Liver (tissue), 10 donors: ENCODE measurements at places on chromosomes 3 and 15. TPM values are rescaled to one million over a fixed set of nuclear protein-coding genes. Genes with fewer than 3 reads are reported as not detected.

DNA sequence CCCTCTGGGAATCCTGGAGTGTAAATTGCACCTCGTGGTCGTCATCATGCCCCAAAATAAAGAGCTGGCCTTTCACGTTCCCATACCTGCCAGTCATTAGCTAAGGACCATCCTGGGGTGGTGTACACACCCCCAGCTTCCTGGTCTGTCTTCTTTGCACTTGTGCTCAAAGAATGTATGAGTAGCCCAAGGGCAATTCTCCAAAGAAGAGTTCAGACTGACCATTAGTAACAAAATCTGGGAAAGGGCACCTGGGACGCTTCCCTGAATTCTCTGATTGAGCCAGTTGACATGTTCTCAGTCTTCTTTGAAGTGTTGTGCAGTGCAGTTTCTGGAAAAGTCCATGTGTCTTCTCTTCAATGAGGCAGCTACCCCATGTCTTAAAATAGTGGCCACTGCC, 34.8 kb downstream of the FAM3D start:
- DNase-seq: no peak

GRCh38 chr15:100207053-100207452, 134.7 kb downstream of the ADAMTS17 start:
- DNase-seq: no peak

DNA sequence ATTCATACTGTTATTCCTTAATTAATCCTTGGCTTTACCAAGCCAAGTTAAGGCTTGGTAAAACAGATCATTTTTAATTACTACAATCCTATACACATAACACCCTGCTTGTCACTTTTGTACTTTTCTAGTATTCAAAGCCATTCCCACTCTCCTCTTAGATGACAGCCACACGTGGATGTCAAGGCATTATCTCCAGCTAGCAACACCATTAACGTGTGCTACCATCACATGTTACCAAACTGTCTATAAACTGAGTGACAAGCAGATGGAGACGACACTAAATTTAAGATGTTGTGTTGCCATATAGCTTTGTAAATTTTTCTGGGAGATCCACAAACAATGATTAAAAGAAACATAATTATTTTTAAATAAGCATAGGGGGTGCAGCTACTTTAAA, 103.7 kb downstream of the UACA start:
- no peak for DNase-seq

GRCh38 chr3:32577581-32578556, 7.2 kb upstream of the DYNC1LI1 start:
- no peak for DNase-seq

GRCh38 chr3:79011821-79012529, 755.8 kb downstream of the ROBO1 start:
- DNase-seq: no peak

GRCh38 chr3:32602206-32602605, 31.5 kb upstream of the DYNC1LI1 start:
- DNase-seq: no peak

DNA sequence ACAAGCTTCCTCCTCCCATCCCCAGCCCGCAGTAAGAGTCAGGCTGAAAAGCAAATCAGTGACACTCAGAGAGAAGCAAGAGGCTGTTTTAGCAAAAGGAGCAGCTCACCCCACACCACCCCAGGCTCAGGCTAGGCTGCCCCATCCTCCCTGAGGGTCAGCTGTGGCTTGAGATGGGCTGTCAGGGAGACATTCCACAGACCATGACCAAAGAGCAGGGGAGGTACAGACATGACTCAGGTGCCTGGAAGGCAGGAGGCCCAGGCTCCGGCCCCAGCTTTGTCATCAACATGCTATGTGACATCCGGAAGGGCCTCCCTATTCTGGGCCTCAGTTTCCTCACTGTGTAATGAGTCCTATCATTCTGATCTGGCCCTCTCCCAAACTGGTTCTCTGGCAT, 24.7 kb downstream of the HCN4 start:
- no peak for DNase-seq

- DNase-seq: no peak
These were observed 5.3 kb downstream of the PLCB2 start for GRCh38 chr15:40302288-40302886.

GOLGA6A gene
- 0.08 TPM for polyA plus RNA-seq

SOX2 gene
- not detected for polyA plus RNA-seq
